GM12878 (cell line): ENCODE measurements at places on chromosomes 2 and 18. TPM values are rescaled to one million over a fixed set of nuclear protein-coding genes. Genes with fewer than 3 reads are reported as not detected.

- no peak for DNase-seq
Measured at GRCh38 chr2:82959727-82960126, 1499.4 kb downstream of the SUCLG1 start.

- DNase-seq: no peak
Measured at GRCh38 chr2:9287400-9288045, 80.9 kb downstream of the ASAP2 start.

DNA sequence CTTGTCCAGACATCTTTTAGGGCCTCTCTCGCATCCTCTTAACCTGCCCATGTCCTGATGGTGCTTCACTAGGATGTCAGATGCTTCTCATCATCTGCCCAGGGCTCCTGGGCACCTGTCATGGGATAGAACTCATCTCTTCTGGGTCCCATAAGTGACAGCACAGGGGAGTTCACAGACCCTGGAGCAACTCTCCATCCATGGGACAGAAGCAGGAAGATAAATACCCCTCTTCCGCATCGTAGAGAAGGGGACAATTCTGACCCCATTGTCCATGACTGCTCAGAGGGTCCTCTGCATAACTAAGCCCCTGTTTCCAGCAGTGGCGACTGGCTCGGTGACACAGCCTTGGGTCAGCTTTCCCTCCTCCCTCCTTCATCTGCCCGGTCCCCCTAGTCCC lies 82.3 kb downstream of the TWIST2 start:
- no peak for DNase-seq

Gene RGPD4
- total RNA-seq: not detected in 2 replicates

- no peak for DNase-seq
Measured at GRCh38 chr2:221562226-221562625, 9.9 kb downstream of the EPHA4 start.

- DNase-seq: no peak
Measured at GRCh38 chr18:6370886-6371635, 43.6 kb downstream of the L3MBTL4 start.

Gene TBR1
- not detected in 2 replicates for total RNA-seq

DNA sequence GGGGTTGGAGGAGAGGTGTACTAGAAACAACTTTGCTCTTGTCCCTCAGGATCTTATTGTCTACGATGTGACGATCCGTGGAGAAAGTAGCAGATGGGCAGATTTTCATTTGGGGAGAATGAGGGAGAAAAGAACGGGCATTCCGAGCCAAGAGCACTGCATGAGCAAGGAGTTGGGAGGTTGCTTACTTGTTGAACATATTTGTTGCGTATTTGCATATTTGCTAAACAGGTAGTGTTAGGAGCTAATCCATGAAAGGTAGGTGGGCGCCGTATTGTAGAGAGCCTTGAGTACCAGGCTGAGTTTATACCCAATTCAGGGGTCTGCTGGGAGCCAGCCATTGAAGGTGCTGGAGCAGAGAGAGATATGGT lies 490 bp downstream of the BCS1L start:
- DNase-seq: no peak

GRCh38 chr2:166932032-166932431 lies 43.8 kb downstream of the XIRP2 start:
- no peak for DNase-seq

Gene SLC19A3
- total RNA-seq: not detected in 2 replicates

DNA sequence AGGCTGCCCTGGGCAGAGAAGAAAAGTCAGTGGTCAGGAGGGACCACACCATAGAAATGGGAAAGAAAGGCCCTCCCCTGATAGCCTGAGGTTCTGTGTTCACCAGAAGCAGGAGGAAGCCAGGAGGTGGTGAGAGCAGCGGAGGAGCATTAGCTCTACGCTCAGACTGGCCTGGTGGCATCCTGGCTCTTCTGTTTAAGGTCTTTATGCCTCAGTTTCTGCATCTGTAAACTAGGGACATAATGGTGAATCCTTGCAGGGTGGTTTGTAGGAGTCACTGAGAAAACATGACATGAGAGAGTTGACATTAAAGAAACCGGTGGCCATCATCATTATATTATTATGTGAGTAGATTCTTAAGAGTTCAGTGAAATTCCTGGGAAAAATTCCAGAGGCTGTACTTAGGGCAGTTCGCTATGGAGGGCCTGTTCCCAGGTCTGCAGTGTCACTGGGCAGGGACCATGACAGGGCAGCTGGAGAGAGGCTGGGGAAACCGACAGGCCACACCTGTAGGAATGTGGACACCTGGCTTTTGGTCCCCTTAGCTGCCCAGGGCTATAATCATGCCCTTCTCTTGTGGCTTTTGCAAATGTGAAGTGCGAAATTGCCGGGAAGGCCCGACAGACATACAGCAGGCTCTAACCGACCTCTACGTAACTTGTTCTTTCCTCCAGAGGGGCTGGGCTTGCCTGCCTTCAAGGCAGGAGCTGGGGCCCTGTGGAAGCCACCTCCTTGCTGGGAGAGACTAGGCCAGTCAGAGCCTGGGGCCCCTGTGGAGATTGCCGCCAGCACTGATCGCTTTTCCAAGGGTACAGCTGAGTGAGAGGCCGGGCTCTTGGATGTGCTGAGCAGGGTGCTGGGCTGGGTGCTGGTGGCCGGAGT lies 31.0 kb downstream of the GLI2 start:
- no peak for DNase-seq

Gene ARHGAP15
- 44.4 and 44.8 TPM in 2 replicates for total RNA-seq

- no peak for DNase-seq
Measured at GRCh38 chr18:79442508-79443221, 46.9 kb downstream of the NFATC1 start.

DNA sequence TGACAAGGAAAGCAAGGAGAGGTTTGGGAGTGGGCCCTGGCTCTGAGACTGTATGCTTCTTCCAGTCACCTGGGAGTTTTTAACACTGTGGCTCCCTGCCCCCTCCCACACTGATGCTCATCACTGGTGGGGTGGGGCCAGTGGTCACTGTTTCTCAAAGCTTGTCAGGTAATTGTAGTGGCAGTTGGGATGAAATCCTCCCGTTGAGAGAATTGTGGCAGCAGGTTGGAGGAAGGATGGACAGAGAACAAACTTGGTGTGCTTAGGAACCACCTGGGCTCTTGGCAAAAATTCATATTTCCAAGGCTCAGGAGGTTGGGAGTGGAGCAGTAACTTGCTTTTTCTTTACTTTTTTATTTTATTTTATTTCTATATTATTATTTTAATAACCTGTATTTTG lies 25.1 kb downstream of the DGKD start:
- no peak for DNase-seq
